Naive thymus-derived CD4-positive, alpha-beta T cell (primary cell): ENCODE measurements at places on chromosomes 12 and 14. TPM values are rescaled to one million over a fixed set of nuclear protein-coding genes. Genes with fewer than 3 reads are reported as not detected.

RBM25 gene
- total RNA-seq: 146 TPM

ACVRL1 gene
- not detected for total RNA-seq

GRCh38 chr14:76863724-76864407, 37.7 kb downstream of the LRRC74A start:
- H3K27ac ChIP-seq: no peak overlapping the region
- H3K4me1 ChIP-seq: peaks cover 37% of the 10 kb centered on the region
- no peaks in the 10 kb centered on the region for H3K36me3 ChIP-seq
- H3K27me3 ChIP-seq: no peaks in the 10 kb centered on the region
- H3K4me3 ChIP-seq: no peak overlapping the region

- DNase-seq: no peak
- H3K27me3 ChIP-seq: no peaks in the 10 kb centered on the region
- no peaks in the 10 kb centered on the region for H3K4me1 ChIP-seq
- no peak overlapping the region for H3K4me3 ChIP-seq
- H3K36me3 ChIP-seq: no peaks in the 10 kb centered on the region
These were observed 716 bp downstream of the TMEM179 start for GRCh38 chr14:104603711-104604401.

- no peak overlapping the region for H3K27ac ChIP-seq
- H3K36me3 ChIP-seq: no peaks in the 10 kb centered on the region
- DNase-seq: no peak
These were observed 4.4 kb downstream of the MMP17 start for GRCh38 chr12:131832321-131833231.

- no peak overlapping the region for H3K27ac ChIP-seq
- DNase-seq: no peak
- no peaks in the 10 kb centered on the region for H3K36me3 ChIP-seq
- H3K4me3 ChIP-seq: no peak overlapping the region
- H3K27me3 ChIP-seq: no peaks in the 10 kb centered on the region
These were observed 1.1 kb upstream of the GNB3 start for GRCh38 chr12:6839482-6840201.
